Stimulated activated naive CD4-positive, alpha-beta T cell treated with Interleukin-2 at 50 U/mL for 16 hours (primary cell): ENCODE measurements at places on chromosomes 3 and 15.

- no peak for DNase-seq
These were observed 12.4 kb upstream of the NFKBIZ start for GRCh38 chr3:101836652-101837598.

- DNase-seq: no peak
These were observed 168.6 kb downstream of the APBA2 start for GRCh38 chr15:29054171-29055045.

- DNase-seq: no peak
These were observed 249.7 kb upstream of the CFAP20DC start for GRCh38 chr3:59299561-59299960.

DNA sequence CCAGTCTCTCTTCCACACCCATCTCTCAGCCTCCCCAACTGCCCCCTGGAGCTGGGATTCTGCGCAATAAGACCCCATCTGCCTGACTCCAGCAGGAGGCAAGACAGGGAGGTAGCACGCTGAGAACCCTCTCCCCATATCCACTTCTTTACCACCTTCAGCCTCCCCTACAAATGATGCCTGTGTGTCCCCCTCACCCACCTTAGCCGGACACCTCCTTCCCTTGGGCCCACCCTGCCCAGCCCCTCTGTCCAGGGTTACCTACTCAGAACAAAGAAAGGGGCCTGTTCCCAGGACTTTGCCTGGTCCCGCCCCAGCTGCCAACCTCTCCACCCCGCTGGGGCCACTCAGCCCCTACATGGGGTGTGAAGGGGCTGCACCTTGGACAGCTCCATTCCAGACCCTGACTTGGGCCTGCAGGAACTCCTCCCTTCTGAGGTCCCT is 40.8 kb upstream of the ATP2B2 start:
- no peak for DNase-seq

- DNase-seq: no peak
These were observed 26.6 kb downstream of the BTLA start for GRCh38 chr3:112472691-112473090.

DNA sequence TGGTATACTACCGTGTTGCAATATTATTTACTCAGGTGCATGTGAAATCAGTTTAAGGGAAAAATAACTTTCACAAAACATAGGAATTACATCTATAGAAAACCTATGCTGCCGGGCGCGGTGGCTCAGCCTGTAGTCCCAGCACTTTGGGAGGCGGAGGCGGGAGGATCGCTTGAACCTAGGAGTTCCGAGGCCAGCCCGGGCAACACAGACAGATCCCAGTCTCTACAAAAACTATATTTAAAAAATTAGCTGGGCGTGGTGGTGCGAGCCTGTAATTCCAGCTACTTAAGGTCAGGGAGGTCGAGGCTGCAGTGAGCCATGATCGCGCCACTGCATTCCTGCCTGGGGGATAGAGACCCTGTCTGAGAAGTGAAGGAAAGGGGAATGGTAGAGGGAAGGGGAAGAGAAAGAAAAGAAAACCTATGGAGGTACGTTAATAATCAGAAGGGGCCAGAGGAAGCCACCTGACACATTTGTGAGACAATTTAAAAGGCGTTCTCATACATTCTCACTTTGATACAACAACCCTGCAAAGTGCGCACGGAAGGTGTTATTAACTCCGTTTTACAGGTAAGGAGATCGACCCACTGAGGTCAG is 456 bp upstream of the TMEM62 start:
- no peak for DNase-seq

GRCh38 chr3:14561051-14561960 is 21.2 kb upstream of the GRIP2 start:
- no peak for DNase-seq

DNA sequence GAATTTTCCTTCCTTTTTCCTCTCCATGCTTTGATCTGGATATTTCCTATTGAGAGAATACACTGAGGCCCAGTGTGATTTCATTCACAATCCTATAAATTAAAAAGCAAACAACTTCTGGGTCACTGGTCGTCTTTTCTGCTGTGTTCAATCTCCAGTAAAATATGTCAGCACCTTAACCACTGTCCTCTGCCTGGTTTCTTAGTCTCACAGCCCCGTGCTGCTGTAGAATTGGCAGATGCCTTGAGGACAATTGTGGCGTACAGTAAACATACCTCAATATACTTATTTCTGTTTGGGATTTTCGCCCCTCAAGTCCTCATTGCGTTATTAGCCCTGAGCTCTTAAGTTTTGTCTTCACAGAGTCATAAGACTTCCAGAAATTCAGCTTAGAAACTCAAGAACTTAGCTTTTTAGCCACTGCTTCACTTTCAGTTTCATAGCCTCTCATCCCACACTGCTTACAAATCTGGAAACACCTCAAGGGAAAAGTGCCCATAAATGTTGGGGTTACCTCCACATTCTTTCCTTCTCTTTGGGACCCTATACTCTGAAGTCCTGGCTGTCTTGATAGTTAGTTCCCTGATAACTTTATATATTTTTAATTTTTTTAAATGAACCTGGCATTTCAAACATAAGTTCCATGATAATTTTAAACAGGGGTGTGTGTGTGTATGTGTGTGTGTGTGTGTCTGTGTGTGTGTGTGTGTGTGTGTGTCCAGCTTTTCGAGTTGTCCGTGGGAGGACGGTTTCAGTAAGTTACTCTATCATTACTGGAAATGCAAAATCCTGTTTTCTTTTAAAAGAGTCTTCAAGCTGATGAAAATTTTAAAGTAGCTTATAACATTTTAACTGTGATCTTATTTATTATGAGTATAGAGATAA is 238.4 kb upstream of the CTDSPL start:
- no peak for DNase-seq

GRCh38 chr3:17573396-17573795 is 169.0 kb downstream of the TBC1D5 start:
- no peak for DNase-seq

- no peak for DNase-seq
These were observed 1251.4 kb downstream of the ROBO1 start for GRCh38 chr3:78516437-78516836.

GRCh38 chr3:11735638-11736037 is 91.9 kb upstream of the VGLL4 start:
- no peak for DNase-seq

GRCh38 chr3:10173095-10173925 is 8.6 kb downstream of the IRAK2 start:
- no peak for DNase-seq

GRCh38 chr3:141051443-141052200 is 475 bp downstream of the SPSB4 start:
- DNase-seq: no peak

GRCh38 chr3:17195856-17196604 is 311.3 kb downstream of the PLCL2 start:
- no peak for DNase-seq

GRCh38 chr15:57328897-57329296 is 47.4 kb upstream of the CGNL1 start:
- no peak for DNase-seq

GRCh38 chr3:99505200-99505599 is 133.2 kb upstream of the COL8A1 start:
- no peak for DNase-seq

DNA sequence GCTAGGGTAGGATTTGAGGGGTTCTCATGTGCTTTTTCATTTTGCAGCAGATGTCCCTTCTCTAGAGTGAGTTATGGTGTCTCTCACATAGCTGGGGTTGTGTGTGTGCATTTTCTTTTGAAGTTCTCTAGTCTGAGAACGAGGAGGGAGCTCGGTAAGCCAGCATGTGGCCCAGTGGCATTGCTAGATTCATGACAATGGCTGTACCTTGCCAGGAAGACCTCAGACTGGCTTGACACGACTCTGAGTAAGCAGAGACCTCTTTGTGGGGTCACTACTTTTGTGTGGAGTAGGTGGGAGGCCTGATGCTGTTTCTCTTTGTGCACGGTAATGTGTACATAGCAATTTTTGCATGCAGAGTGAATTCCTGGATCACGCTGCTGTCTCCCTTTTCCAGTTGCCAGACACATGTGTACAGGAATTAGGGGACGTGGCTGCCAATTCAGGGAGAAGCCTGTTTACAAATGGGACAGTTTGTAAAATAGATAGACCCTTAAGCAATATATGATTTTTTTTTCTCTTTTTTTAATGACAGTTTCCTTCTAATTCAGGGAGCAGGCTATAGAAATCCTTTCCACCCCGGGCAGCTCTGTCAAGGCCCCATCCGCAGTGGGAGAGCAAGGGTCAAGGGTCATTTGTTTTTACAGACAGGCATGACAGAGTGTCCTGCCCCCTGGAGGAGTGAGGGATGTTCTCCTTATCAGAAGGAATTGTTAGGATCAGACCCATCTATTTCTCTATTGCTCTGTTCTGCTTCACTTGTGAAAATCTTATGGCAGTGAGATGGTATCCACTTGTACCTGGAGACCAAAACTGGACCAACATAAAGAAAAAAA is 4.6 kb downstream of the CACNA1D start:
- DNase-seq: no peak

GRCh38 chr3:156729460-156730179 is 55.2 kb downstream of the TIPARP start:
- no peak for DNase-seq
